ENCODE measurements at places on chromosomes 3 and 15. TPM values are rescaled to one million over a fixed set of nuclear protein-coding genes. Genes with fewer than 3 reads are reported as not detected.
A peak's percentile ranks its signal among the peaks of the same experiment; 100 is the strongest.

GRCh38 chr3:66138336-66139313, 82.2 kb upstream of the SLC25A26 start:
- DNase-seq = peak; percentile 81

Gene SCAMP5
- total RNA-seq = 2.2 TPM

Gene ITIH3
- total RNA-seq = under 0.01 TPM

- peak; percentile 48 for DNase-seq
These were observed 28.8 kb upstream of the MAGEF1 start for GRCh38 chr3:184740509-184741258.

DNA sequence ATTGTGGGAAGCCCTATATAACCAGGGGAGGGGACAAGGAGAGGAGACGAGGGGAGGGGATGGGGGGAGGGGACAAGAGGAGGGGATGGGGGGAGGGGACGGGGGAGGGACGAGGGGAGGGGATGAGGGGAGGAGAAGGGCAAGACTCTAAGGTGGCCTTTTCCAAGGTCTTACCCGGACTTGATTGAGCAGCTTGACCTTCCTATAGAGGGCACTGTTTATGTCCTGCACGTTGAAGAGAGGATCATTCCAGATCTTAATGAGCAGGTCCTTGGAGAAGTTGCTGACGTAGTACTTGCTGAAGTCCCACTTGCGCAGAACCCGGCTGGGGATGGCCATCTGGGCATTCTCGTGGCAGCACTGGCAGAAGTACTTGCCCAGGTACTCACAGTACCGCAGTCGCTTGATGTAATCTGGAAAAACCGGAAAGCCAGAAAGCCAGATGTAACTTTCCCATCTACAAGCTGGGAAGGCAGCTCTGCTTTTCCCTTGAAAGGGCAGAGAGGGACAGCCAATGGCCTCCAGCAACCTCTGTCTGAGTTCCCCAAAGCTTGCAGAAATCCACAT, 55.7 kb downstream of the RUBCN start:
- DNase-seq = no peak

DNA sequence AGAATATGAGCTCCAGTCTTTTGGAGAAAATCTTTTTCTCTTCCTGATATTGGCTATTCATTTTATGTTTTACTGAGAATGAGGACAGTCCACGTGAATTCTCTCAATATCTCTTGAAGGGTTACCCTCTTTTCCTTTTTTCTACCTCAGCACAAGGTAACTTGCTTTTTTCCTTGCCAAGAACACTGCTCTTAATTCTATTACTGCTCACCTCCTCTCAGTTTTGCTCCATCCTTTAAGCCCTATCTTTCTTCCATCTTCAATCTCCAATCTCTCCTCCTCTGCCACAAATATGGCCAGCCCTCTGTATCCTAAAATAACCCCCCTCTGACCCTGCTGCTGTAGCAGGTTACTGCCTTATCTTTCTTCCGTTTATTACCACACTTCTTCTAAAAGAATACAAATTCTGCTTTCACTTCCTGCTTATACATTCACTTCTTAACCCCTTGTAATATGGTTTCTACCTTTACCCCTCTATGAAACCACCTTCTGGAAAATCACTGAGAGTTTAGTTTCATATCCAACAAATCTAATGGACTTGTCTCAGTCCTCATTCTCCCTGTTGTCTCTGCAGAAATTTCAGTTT, 89.0 kb downstream of the NFKBIZ start:
- DNase-seq = no peak

DNA sequence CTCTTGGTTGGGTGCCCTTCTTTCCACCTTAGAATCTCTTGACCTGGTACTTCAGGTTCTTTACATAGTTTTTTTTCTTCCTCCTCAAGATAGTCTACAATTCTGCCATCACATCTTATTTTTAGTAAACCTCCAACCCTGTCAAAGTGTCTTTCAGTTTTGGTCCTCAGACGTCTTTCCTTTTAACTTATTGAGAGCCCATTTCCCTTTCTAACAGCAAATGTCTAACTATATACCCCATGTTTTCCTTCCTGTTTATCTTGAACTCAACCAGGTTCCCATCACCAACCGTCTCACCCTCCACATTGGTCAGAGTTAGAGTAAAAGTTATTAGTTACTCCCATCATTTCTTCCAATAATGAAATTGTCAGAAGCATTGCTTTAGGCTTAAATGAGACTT, 10.4 kb downstream of the KBTBD12 start:
- DNase-seq = no peak

DNA sequence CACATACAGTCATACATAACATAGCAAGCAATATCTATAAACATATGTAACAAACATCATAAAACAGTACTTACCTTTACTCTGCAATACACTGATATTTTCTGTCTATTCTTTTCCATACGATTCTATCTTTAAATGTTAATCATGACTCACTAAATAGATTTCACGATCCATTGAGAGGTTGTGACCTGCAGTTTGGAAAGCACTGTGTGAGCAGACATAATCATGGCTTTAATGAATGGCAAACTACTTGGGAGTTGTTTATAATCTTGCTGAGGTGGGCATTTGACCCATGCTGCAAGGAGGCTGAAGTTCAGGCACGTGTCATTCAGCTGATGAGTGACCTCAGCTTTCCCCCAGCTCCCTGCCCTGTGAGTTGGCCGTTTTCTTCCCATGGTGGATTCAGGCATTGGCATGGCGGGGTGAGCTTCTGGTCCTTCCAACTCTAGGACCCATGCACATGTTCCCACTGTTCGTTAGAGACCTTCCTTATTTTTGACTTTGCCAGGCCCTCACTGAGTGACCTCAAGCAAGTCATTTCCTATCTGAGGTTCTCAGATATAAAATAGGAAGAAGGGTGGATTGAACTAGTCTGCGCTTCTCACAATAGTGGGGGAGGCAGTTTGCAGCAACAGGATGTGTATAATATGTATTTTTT, 41.7 kb downstream of the PAQR5 start:
- DNase-seq = no peak

Gene CDAN1
- total RNA-seq = 4.1 TPM

Measured in fibroblast of the aortic adventitia (primary cell).